ENCODE measurements at places on chromosomes 13 and 19. TPM values are rescaled to one million over a fixed set of nuclear protein-coding genes. Genes with fewer than 3 reads are reported as not detected.

DNA sequence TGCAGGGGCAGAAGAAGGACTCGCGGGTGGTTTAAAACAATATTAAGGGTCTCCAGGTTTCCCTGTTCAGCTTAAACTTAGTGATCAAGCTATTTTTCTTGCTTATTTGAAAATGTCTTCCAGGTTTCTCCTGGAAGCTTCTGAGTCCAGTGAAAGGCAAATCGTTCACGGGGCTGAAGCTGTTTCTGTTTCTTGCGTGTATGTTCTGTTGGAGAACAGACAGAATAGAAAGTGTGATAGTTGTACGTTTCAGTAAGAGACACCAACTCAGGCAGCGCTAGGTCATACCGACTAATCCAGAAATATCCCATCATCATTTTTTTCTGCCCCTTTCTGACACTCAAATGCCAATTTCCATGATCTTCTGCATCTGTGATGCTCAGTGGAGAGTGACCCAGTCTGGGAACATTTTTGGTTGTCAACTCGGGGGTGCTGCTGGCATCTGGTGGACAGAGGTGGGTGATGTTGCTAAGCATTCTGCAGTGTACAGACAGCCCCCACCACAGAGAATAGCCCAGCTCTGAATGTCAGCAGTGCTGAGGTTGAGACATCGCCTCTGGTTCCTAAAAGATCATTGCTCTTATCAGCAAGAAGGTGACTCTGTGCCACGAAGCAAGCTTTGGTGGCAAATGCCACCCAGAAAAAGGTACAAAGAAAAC lies 4.3 kb downstream of the KLF2 start:
- no peak for DNase-seq

DNA sequence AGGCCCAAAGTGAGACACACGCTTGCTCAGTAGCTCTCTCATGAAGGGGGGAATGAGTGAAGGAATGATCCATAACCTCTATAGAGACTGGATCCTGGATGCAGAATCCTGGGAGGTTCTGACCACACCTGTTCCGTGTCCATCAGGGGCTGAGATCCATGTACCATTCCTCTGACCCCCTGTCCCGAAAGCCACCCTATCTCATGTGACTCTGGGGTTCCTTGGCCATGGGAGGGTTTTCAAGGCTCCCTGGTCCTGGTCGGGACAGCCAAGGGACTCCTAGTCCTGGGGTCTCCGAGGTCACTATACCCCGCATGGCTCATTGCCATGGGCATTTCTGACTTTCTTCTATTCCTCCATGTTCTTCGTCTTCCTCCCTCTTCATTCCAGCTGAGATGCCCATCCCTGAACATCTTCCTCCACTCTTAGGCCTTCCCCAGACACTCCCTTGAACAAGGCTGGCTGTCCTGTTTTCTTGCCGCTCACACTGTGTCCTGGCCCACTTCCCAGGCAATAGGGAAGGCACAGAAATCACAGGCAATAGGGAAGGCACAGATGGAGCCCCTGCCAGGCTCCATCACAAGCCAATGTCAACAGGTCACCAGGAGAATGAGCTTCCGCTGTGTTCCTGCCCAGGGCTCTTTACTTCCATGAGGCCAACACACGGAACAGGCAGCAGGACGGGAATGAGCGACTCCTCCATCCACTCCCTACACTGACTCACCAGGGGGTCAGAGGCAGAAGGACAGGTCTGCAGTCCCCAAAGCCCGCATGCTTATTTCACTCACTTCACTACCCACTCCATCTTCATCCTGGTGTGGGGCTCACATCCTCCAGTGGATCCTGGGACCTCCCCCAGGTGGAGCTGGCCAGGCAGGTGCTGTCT lies 3.2 kb downstream of the CEACAM5 start:
- DNase-seq, result no peak

DNA sequence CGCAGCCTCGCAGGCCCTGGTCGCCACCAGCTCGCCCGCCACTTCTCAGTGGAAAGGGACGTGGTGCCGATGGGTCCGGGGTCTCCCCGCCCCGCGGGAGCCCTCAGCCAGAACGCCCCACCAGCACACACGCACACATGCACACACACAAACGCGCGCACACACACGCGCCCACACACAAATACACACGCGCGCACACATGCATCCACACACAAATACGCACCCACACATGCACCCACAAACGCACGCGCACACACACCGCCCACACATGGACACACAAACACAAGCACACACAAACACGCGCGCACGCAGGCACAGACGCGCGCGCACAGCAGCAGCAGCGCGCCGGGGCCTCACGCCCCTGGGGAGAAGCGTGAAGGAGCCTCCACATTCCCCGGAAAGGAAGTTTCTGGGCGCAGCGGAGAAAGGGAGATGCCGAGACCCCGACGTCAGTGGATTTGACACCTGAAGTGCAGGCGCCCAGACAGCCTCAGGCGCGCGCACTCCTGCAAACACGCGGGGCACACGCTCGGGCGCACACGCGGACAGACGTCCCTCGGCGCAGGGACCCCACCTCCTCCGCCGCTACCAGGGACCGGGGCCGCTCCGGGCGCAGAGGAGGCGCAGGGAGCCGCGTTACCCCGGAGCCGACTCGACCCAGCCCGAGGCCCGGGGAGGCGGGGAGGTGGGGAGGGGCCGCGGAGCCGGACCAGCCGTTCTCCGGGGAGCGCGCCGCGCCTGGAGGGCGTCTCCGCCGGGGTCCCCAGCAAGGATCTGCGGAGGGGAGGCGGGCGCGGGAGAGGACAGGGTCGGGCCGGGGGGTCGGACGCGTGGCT lies 622 bp downstream of the RASA3 start:
- DNase-seq, result peak; percentile 63

DNA sequence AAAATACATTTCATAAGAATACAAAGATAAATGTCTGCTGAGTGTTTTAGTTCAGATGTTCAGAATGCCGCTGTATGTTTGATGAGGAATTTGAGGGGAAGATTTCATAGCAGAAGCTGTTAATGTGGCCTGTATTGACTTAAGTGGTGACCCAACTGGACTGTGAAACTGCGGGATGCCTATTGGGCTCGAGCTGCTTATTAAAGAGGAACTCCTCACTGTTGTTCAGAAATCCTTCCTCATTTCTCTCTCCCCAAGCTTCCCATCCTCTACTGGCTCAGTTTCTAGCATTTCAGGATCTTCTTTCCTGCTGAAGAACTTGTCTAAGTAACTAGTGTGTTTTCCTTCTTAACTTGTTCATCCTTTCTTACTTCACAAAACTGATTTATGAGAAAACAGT lies 20.4 kb downstream of the DGKH start:
- DNase-seq, result no peak

DNA sequence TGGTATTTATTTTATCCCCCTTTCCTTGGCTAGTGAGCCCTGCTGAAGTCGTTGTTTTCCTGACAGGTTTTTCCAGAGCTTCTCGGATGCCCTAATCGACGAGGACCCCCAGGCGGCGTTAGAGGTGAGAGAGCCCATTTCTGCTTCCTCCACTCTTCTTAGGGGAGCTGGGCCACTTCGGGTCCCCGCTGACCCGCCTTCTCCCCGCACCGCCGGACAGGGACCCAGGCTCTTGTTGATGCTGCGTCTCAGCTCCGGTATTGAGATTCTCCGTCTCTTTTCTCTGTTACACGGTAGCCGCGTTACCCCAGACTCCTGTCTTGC lies 306 bp downstream of the SUGT1 start:
- no peak for DNase-seq

DNA sequence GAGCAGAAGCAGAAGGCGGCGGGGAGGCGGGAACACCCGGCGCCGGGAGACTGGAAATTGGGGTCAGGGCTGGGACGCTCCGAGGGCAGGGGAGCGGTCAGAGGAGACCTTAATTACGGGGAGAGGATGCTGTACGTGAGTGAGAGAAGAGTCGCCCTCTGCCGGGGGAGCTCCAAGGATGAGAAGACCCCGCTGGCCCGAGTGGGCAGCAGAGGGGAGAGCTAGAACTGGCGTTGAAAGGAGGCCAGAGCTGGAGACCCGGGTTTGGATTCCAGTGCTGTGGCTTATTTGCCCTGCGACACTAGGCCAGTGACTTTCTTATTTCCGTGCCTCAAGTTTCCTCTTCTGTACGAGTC lies 536 bp downstream of the FAM32A start:
- peak; percentile 55 for DNase-seq

- no peak for DNase-seq
These were observed 116.1 kb downstream of the LRCH1 start for GRCh38 chr13:46668931-46669525.

DNA sequence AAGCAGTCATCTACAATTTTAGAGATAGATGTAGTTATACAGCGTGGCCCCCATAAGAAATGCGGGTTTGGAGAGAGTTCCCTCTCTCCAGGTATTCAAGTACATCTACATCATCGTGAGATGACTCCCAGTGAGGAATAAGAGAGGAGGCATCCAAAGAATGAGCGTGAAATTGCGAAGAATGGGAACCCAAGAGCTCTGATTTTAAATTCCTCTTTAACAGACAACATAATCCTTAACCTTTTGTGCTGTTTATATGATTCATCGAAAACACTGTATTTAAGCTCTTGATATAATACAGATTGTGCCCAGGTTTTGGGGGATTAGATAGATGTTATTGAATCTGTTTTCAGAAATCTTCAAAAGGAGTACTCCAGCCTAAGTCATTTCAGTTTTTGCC lies 161.5 kb downstream of the COG6 start:
- DNase-seq, result no peak

DNA sequence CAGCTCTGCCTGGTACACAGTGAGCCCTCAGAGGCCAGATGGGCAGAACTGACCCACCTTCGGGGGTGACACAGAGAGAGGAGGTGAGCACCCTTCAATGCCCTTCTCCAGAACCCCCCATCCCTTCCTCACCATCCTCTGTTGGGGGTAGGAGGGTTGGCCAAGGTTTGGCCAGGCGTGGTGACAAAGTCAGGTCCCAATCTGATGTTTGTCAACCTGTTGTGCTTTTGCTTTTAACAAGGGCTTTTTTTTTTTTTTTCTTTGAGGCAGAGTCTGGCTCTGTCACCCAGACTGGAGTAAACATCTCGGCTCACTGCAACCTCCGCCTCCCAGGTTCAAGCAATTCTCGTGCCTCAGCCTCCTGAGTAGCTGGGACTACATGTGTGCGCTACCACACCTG lies 7.3 kb downstream of the PTGIR start:
- DNase-seq, result peak; percentile 7

DNA sequence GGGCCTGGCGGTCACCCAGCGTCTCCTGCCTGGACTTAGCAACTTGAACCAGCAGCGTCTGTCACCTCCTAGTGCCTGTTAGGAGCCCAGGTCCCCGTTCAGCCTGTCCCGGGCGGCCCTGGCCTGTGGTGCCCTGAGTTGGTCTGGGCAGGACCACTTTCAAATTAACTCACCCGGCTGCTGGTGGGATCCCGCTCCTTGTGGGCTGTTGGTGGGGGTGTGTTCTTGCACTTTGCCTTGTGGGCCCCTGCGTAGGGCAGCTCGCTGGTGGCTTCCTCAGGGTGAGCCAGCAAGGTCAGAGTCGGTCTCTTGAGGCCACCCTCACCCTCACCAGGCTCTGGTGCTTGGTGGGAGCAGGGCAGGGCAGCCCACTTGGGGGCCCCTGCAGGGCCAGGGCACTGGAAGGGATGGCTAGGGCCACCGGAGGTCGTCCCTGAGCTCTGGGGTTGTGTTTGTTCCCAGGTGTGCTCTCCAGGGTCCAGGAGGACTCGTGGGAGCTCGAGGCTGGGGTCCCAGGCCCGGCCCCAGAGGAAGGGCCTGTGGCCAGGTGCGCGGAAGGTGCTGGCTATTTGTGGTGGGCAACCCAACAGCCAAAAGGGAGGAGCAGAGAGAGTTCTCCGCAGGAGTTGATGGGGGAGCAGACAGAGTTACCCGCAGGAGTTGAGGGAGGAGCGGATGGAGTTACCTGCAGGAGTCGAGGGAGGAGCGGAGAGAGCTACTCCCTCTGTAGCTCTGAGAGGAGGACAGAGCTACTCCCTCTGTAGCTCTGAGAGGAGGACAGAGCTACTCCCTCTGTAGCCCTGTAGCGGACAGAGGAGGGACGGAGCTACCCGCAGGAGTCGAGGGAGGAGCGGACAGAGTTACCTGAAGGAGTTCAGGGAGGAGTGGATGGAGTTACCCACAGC lies 16.9 kb downstream of the TFDP1 start:
- DNase-seq, result no peak

- DNase-seq, result no peak
These were observed 1.3 kb downstream of the TNFSF14 start for GRCh38 chr19:6668691-6669090.

GRCh38 chr19:35498984-35499527 lies 8.8 kb upstream of the KRTDAP start:
- no peak for DNase-seq

DNA sequence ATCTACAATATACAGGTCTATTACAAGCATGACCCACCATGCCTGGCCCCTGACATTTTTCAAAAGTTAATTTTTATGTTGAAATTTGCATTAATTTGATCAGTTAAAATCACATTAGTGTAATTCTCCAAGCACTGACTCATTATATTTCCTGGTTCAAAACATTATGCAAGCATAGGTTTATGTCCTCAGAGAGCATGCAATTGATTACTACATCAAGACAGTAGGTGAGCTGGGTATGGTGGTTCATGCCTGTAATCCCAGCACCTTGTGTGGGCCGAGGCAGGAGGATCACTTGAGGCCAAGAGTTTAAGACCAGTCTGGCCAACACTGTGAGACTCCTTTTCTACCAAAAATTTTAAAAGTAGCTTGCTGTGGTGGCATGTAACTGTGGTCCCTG lies 248.8 kb upstream of the KLHL1 start:
- no peak for DNase-seq

- no peak for DNase-seq
These were observed 203.6 kb downstream of the DACH1 start for GRCh38 chr13:71663431-71663830.

- DNase-seq, result peak; percentile 61
These were observed 110.9 kb downstream of the KL start for GRCh38 chr13:33127009-33127551.

DNA sequence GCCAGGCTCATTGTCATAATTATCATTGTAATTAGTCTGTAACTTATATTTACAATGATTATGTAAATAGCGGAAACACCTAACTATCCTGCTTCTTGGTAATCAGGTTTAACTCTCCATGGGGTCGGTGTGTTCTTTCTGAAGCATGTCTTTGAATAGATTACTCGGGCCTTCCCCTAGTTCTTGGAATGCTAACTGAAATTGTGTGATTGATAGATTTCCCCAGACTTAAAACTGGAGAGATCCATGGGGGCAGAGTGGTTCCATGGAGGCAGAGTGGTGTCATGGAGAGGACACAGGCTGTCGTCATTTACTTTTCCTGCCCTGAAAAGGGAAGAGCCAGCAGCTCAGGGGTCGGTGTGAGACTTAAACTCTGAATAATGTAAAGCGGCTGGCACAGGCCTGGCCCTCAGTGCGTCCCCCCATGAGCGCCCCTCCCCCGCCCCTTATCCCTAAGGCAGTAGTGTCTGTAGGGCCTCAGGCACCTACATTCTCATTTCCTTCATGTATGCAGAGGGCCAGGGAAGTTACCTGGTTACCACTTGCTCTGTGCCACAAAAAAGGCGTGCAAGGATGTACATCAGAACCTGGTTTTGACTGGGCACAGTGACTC lies 225.1 kb downstream of the TM9SF2 start:
- no peak for DNase-seq

- no peak for DNase-seq
These were observed 316.6 kb downstream of the POU4F1 start for GRCh38 chr13:78286748-78287147.

- DNase-seq, result no peak
These were observed 2.4 kb downstream of the FOSB start for GRCh38 chr19:45469945-45470761.

The C19orf67 gene
- not detected for total RNA-seq

The NAXD gene
- total RNA-seq, result 30.1 TPM

The TMC4 gene
- total RNA-seq, result 1.7 TPM

The ZNF700 gene
- total RNA-seq, result 4.0 TPM

The UNC13A gene
- not detected for total RNA-seq

The OR7C1 gene
- total RNA-seq, result not detected

The KLK4 gene
- total RNA-seq, result not detected

The RNF17 gene
- not detected for total RNA-seq

The MTUS2 gene
- 126 TPM for total RNA-seq

The CGB7 gene
- total RNA-seq, result not detected

The ZNF560 gene
- not detected for total RNA-seq

The ZNF835 gene
- total RNA-seq, result 6.3 TPM

All from left ventricle myocardium superior (tissue), 1 donor.